Effector memory CD4-positive, alpha-beta T cell (primary cell): ENCODE measurements at places on chromosomes 7 and 10.
A peak's percentile ranks its signal among the peaks of the same experiment; 100 is the strongest.

- no peak for DNase-seq
Measured at GRCh38 chr10:46233181-46233580, 53.6 kb upstream of the ANTXRL start.

GRCh38 chr7:80641548-80641947 lies 3.1 kb downstream of the CD36 start:
- no peak for DNase-seq

GRCh38 chr10:63466144-63466935 lies 563 bp upstream of the JMJD1C start:
- no peak for DNase-seq

DNA sequence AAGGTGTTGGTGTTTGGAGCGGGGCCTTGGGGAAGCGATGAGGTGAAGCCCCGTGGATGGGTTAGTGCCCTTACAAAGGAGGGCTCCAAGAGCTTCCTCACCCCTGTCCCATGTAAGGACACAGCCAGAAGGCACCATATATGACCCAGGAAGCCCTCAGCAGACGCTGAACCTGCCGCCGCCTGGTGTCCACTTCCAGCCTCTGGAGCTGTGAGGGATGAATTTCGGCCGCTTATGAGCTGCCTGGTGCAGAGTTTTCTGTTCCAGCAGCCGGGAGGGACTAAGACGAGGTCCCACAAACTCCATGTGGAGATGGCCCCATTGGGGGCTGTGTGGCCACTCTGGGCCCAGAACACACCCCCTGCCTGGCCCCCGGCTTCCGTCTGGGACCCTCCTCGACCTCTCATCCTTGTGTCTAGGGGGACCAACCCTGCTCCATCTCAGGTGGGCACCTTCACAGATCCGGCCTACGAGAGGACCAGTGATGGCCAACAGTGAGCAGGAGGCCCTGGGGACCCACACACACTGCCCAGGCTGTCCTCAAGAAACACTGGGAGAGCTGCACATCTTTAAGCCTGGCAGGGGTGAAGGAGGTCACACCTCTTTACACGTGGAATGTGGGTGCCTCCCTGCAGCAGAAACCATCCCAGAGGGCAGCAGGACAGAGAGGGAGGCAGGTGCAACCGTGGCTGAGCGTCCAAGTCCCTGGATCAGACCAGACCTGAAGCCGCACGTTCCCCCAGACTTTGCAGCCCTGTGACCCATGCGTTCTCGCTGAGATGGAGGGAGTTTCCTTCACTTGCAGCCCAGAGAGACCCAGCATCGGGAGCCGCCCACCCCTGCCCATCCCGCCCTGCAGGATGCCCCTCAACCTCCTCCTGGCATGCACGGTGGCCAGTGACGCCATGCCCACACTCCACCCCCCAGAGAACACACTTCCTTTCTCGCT lies 96.1 kb downstream of the PDGFA start:
- DNase-seq: no peak

DNA sequence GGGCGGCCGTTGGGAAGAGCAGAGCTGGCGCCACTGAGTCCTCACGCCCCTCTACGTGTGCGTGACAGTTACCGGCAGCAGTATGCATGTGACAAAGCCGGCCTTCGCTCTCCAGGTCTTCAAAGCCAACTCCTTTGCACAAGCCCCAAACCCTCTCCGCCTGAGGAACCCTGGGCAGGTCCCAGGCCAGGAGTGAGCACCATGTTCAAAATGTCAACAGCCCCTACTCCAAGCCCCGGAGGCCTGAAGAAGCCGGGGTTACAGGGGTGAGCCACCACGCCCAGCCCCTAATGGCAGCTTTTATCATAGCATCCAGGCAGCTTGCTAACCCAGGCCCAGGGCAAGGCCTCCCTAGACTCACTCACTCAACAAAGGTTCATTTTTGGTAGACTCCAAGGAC lies 70.8 kb downstream of the OAT start:
- no peak for DNase-seq

GRCh38 chr7:87456247-87456646 lies 19.2 kb downstream of the ABCB4 start:
- DNase-seq: no peak

- DNase-seq: no peak
Measured at GRCh38 chr7:14218338-14218737, 228.9 kb upstream of the ETV1 start.

DNA sequence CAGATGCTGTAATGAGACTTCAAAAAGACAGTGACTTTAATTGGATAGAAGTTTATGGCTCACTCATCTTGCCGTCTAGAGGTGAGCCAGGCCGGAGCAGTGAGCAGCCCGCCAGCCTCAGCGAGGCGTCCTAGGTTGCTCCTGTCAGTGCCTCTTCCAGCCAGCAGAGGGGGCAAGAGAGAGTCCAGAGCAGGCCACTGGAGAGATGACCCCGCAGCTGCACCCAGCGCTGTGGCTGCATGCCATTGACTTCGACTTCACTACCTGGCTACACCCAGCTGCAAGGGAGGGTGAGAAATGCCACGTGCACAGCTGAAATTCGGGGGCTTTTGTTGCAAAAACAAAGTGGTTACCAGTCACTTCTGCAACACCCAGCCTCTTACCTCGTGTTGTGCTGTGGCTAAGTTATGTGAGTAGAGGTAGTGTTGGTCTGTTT lies 26.5 kb downstream of the NUB1 start:
- DNase-seq: peak; percentile 68

DNA sequence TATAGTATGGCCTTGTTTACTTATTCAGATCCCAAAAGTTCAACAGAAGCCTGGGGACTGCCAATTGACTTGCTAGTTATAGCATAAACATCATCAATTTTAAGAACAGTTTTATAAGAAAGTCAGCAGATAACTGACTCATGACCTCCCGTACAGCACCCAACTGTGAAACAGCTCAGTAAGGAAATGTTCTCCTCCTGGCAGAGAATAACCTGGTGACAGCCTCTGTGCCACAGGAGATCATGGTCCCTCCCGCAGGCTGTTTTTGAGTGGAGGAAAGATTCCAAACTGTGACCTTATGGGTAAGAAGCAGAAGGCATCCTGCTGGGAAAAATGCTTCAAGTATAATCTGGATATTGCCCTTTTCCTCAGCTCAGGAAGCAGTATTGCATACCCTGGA lies 182.5 kb downstream of the SEMA3D start:
- no peak for DNase-seq

- DNase-seq: no peak
Measured at GRCh38 chr7:126450269-126450671, 802.5 kb downstream of the GRM8 start.

DNA sequence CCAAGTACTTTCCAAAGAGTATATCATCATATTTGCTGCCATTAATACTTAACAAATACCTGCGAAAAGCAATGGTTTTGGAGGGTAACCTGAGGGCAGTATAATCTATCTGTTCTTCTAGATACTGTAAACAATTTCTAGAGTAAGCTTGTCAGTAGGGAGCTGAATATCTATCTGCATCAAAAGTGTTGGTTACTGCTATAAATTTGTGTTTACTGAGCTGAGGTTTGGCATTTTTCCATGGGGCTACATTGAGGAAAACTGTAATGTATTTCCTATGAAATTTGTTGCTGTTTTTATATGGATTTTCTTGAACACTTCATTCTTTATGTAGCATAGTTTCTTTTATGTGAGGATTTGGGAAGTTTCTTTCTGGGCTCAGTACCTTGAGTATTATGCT lies 913.4 kb downstream of the CNTNAP2 start:
- no peak for DNase-seq

DNA sequence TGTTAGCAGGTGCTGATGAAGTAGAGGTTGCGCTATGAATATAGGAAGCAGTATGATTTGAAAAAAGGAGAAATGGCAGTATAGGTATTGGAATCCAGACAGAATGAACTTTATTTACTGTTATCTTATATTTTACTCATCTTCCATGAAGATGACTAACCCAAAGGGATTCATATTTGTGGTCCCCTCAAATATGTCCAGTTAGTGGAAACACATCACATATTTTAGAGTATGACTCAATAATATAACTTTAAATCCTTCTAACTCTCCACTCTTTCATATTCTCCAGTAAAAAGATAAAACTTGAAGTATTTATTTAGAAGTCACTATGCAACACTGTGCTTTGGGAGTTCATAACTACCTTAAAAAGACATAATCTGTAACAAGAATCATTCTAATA lies 286.5 kb upstream of the LRRTM3 start:
- DNase-seq: no peak

GRCh38 chr7:1777122-1777521 lies 107.0 kb downstream of the ELFN1 start:
- no peak for DNase-seq

DNA sequence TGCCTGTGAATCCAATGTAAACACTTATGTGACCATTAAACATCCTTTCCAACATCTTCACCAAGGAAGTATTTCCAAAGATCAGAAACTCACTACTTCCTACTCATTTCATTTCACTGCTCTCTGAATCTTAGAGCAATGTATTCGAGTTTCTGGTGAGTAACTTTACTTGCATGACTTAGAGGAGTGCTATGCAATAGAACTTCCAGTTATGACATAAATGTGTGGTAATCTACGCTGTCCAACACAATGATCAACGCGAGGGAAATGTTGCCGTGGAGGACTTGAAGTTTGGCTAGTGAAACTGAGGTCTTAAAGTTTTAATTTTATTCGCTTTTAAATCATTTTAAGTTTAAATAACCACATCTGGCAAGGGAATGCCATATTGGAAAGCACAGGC lies 1326.3 kb downstream of the XPNPEP1 start:
- no peak for DNase-seq

- DNase-seq: no peak
Measured at GRCh38 chr7:28675429-28675828, 263.1 kb downstream of the CREB5 start.

- no peak for DNase-seq
Measured at GRCh38 chr10:12564173-12564572, 214.8 kb downstream of the CAMK1D start.

- DNase-seq: no peak
Measured at GRCh38 chr7:40327113-40327512, 192.3 kb downstream of the SUGCT start.

DNA sequence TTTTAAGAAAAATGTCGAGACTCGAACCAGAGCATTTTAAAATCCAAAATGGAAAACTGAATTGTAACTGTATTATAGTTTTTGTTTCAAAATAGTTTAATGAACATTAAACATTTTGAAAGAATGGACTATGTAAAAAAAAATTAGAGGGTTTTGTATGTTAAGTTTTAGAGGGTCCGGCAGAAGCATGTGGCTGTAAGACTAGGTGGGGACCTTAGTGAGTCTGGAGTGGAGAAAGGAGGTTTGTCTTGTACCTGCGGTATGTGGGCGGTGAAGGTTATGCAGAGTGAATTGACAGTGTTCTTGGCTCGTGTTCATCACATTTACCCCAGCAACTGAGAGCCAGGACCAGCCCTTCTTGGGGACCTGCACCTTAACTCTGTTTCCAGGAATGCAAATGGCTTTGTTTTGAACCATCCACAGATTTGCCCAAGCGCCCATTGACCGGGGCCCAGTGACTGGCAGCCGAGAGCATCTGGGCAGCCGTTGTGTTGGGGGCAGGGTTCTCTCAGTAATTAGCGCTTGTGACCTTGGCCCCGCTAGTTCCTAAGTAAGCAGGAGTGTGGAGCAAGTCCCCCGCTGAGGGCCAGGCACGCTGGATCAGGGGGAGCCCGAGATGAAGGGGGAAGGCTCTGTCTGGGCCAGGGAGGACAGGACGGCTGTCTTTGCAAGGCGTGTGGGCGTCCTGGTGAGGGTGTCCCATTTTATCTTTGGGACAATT lies 1.4 kb upstream of the KLF6 start:
- DNase-seq: no peak

DNA sequence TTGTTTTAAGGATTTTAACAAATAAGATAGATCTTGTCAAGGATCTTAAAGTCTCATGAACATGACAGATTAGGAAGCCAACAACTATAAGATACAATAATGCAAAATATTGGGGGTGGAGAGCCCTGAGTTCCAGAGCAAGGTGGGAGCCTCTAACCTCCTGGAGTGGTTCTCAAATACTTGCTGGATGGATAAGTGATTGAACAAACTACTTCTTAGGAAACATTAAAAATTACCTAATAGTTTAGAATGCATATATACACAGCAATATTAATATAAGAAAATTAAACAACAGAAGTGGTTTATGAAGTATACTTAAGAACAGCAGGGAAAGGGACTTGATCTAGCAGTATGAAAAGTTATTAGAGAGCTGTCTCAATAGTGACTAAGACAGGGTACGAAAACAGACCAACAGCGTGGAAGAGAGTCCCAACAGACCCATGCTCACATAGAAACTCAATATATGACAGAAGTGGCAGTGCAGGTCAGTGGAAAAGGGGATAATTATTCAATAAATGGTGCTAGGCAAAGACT lies 28.3 kb downstream of the CRPPA start:
- DNase-seq: no peak

DNA sequence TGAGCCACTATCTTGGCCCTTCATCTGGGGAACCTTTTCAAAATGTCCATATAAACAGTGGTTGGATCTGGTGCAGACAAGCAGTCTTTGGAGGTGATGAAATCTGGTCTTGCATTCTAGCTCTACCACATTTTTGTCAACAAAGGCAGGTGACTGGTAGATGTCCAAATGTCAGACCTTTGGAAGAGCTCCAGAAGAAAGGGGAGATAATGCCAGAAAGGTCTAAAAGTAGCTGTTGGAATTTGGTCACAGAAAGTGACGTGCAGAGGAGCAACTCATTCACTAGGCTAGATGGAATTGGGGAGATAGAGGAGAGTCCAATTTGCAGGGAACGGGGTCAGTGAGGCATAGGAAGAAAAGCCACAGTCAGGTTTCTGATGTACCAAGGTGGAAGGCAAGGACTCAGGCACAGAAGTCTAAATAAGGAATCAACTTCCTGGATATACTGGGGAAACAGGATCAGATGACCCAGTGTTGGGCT lies 36.4 kb upstream of the WAC start:
- DNase-seq: no peak
